Common myeloid progenitor, CD34-positive (primary cell): ENCODE measurements at places on chromosomes 3 and 15.

DNA sequence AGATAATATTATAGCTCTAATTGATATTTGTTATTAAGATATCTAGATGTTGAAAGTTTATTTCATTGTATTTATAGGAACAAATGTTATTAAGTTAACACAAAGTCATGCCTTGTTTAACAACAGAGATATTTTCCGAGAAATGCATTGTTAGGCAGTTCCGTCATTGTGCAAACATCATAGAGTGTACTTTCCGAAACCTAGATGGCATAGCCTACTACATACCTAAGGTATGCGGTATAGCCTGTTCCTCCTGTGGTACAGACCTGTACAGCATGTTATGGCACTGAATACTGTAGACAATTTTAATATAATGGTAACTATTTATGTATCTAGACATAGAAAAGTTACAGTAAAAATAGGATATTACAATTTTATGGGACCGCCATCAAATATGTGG lies 114.3 kb downstream of the NAALADL2 start:
- H3K27me3 ChIP-seq = no peaks in the 10 kb centered on the region
- no peak overlapping the region for H3K4me3 ChIP-seq
- H3K27ac ChIP-seq = no peak overlapping the region

DNA sequence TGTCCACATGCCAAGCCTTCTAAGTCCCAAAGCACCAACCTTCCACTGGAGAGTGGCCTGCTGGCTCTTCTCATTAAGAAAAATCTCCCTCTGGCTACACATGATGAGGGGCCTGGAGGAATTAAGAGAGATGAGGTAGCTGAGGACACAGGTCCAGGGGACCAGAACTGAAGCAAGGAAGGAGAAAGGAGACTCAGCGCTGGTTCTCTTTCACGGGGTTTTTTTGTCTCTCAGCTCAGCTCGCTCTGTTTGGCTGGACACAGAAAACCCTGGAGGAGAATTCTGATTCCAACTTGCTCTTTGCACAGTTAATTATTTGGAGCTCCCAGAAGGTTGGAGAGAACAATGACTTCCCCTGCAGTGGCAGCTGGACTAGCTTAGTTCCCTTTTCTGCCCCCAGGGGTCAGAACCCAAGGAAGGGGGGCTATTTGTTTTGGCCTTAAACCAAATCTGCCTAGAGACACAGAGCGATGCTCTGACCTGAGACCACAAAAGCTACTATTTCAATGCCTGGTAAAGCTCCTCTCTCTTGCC lies 507.6 kb downstream of the FHIT start:
- H3K27ac ChIP-seq = no peak overlapping the region
- H3K4me1 ChIP-seq = peaks cover 15% of the 10 kb centered on the region
- H3K27me3 ChIP-seq = no peaks in the 10 kb centered on the region

- H3K36me3 ChIP-seq = no peaks in the 10 kb centered on the region
- H3K4me1 ChIP-seq = no peaks in the 10 kb centered on the region
- no peak for DNase-seq
- H3K27me3 ChIP-seq = no peaks in the 10 kb centered on the region
- H3K27ac ChIP-seq = no peak overlapping the region
- H3K4me3 ChIP-seq = no peak overlapping the region
Measured at GRCh38 chr3:11204697-11205348, 50.5 kb downstream of the HRH1 start.

DNA sequence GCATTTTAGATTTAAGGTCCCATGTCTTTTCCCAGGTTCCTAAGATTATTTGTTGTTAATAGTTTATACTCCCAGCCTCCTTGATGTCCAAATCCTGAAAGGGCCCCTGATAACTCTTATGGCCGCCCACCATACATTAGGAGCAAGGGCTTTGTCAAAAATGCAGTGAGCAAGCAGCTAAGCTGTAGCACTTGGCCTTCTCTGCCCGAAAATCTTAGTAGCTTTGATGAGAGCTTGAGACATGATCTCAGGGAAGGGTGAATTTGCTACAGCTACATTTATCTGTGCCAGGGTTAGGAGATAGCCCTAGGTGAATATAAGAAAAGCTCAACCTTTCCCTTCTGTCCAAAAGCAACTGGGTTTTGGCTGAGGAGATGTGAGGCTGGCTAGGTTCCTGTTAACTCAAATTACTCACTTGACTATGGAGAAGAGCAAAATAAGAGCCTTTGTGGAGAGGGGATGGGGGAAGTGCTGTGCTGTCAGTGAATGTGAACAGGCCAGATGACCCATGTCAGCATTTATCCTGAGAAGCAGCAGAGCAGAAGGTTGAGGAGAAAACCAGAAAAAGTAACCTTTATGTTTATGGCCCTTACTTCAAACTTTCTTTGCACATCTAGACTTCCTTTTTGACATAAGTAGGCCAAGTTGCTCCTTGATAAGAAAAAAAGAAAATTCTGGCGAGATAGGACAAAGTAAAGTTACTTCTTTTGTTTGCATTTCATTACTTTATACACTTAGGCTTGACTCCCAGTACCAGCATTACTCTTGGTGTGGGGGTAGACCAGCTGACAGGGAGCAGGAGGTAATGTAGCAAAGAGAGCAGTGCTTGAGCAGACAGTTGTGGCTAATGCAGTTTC lies 21.1 kb downstream of the MAPK6 start:
- H3K27me3 ChIP-seq = no peaks in the 10 kb centered on the region
- peaks cover 4% of the 10 kb centered on the region for H3K4me1 ChIP-seq
- DNase-seq = peak; percentile 29
- H3K4me3 ChIP-seq = no peak overlapping the region
- H3K27ac ChIP-seq = peak overlapping the region; percentile 39
- H3K36me3 ChIP-seq = no peaks in the 10 kb centered on the region

DNA sequence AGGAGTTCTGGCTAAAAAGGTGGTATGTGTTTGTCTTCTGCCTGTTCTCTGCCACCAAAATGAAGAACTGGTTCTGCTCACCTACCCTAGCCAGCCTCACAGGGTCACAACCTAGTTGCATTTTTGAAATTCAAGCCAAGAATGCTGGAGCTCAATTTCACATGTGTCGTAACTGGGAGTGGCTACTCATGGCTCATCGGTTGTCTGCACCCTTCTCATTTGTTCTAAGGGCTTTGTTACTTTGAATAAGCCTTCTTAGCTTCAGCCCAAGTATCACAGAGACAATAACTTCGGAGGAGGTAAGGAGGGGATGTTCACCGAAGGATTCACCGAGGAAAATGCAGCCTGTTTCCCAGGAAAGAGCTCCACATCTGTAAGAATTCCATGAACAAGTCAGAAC lies 134.3 kb upstream of the RARB start:
- no peaks in the 10 kb centered on the region for H3K36me3 ChIP-seq
- H3K4me3 ChIP-seq = no peak overlapping the region
- no peaks in the 10 kb centered on the region for H3K4me1 ChIP-seq

DNA sequence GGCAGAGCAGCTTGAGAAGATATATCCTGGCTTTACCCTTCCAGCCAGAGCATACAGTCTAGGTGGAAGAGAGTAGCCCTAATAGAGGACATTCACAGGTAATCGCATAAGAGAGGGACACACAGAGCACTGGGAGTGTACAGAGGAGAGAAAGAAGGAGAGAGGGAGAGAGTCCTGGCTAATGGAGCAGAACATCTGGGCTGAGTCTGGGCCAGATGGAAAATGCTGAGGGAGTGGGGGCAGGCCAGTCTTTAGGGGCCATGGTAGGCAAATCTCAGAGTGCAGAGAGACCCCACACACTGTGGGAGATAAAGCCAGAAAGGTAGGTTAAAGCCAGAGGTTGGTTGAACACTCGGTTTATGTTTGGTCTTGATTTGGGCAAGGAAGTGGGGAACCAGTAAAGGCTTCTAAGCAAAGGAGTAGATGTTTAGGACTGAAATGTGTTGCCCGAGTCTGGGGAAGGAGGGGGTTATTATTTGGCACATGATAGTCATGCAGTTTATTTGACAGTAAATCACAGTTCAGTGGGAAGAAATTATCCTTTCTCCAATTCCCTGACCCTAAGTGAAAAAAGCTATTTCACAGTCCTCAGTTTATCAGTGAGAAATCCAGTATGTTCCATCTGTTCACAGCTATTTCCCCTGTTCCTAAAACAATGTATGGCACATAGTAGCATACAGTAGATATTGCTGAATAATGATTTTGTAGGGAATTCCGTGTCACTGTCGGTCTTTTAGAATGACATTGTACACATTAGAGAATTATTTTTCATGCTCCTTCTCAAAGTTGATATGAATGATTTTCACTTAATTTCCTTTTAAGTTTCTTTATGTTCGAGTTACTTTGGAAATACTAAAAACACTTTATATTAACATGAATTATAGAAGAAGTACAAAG lies 45.7 kb downstream of the PDHB start:
- H3K4me3 ChIP-seq = no peak overlapping the region
- H3K27me3 ChIP-seq = no peaks in the 10 kb centered on the region
- peak overlapping the region; percentile 36 for H3K27ac ChIP-seq

DNA sequence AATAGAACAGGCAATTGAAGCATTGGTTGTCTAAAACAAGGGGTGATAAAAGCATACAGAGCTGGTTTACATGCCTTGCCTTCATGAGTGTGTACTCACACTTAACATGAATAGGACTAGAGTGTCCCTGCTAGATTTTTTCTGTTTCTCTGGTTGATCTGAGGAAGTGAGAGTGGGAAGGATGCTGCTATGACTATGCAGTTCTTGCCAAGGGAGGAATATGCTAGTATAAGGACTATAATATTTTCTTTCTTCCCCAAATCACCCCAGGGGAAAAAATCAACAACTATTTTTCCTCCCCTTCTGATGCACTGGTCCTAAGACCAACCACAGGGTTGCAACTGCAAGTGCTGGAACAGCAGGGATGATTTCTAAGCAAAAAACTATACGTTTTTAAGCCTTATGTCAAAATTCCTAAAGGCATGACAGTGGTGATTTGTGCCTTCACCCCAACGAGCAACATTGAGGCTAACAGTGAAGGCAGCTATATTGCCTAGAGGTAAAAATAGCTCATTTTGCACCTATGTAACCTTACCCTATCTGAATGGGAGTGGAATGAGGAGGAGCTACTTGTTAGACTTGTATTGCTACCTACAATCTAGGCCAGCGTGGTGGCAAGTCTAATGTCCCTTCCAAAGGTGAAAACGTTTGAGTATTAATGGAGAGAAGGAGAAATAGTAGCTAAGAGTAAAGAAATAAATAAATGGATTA lies 33.5 kb upstream of the USP8 start:
- H3K36me3 ChIP-seq = no peaks in the 10 kb centered on the region
- H3K4me3 ChIP-seq = no peak overlapping the region
- no peak overlapping the region for H3K27ac ChIP-seq
- no peaks in the 10 kb centered on the region for H3K27me3 ChIP-seq

DNA sequence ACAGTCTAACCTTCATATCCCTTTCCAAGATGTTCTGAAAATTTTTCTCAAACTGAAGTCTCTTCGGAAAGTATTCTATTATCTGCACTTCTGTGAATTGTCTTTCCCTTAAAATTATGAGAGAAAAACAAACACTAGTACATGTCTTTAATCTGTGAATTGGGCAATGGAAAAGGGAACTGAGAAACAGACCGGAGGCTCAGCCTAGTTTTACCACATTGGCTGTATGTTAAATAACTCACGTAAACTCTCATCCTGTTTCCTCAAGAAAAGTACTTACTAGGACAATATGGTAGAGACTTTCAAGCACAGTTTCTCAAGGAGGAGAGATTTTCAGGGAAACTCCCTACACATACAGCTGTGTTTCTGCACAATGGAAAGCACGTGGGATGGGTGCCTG lies 982.2 kb upstream of the SEMA6D start:
- no peaks in the 10 kb centered on the region for H3K27me3 ChIP-seq
- H3K4me1 ChIP-seq = no peaks in the 10 kb centered on the region
- H3K4me3 ChIP-seq = no peak overlapping the region
- no peak for DNase-seq
- H3K27ac ChIP-seq = no peak overlapping the region
- H3K36me3 ChIP-seq = no peaks in the 10 kb centered on the region

GRCh38 chr3:108396336-108396735 lies 100.0 kb downstream of the HHLA2 start:
- H3K27ac ChIP-seq = no peak overlapping the region
- no peak overlapping the region for H3K4me3 ChIP-seq
- peaks cover 4% of the 10 kb centered on the region for H3K4me1 ChIP-seq
- DNase-seq = no peak
- no peaks in the 10 kb centered on the region for H3K36me3 ChIP-seq

- no peak overlapping the region for H3K27ac ChIP-seq
- no peak for DNase-seq
- H3K36me3 ChIP-seq = no peaks in the 10 kb centered on the region
- no peak overlapping the region for H3K4me3 ChIP-seq
- no peaks in the 10 kb centered on the region for H3K27me3 ChIP-seq
Measured at GRCh38 chr3:106578911-106579310, 710.1 kb upstream of the CBLB start.

DNA sequence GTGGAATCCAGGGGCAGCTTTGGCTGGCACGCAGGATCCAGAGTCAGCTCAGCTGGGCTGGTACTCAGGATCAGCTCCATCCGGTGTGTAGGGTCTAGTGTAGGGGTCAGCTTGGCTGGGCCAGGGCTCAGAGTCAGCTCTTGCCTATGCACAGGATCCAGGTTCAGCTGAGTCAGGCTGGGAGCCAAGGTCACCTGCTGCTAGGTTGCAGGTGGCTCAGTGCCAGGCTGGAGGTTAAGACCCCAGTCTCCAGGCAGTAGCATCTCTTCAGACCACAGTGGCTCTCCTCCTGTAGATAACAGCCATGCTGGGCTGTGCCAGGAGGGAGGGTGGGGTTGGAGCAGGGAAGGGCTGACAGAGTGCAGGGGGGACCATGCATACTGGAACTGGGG lies 1.8 kb downstream of the HYAL3 start:
- H3K4me3 ChIP-seq = no peak overlapping the region
- H3K27ac ChIP-seq = no peak overlapping the region
- no peak for DNase-seq
- no peaks in the 10 kb centered on the region for H3K36me3 ChIP-seq

GRCh38 chr3:53238886-53239285 lies 16.9 kb downstream of the TKT start:
- peaks cover 39% of the 10 kb centered on the region for H3K36me3 ChIP-seq
- H3K27ac ChIP-seq = no peak overlapping the region
- no peaks in the 10 kb centered on the region for H3K4me1 ChIP-seq
- DNase-seq = no peak

DNA sequence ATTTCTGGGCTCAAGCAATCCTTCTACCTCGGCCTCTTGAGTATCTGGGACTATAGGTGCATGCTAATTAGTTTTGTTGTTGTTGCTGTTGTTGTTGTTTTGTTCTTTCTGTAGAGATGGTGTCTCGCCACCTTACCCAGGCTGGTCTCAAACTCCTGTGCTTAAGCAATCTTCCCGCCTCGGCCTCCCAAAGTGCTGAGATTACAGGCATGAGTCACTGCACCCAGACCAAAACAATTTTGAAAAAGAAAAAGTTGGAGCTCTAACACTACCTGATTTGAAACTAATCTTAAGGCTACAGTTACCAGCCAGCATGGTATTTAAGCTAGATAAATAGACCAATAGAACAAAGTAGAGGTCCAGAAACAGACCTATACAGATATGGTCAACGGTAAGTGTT lies 29.8 kb downstream of the KPNA1 start:
- H3K4me3 ChIP-seq = no peak overlapping the region
- no peaks in the 10 kb centered on the region for H3K36me3 ChIP-seq
- H3K27me3 ChIP-seq = no peaks in the 10 kb centered on the region
- no peak for DNase-seq
- H3K4me1 ChIP-seq = no peaks in the 10 kb centered on the region

DNA sequence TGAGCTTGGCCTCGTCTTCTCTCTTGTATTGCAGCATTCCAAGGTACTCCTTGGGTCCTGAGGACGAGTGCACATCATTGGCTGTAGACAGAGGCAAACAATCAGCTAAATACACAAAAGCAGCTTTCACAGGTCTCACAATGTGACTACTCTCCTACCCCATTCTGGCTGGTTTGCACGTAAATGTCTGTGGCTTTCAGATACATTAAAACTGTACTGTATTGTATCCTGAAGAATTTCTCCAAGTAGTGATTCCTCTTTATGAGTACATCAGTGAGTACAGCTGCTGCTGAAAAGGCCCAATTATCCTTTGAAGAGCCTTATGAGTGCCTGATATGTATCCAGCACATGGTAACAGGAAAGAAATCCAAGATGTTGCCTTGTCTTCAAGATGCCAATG lies 22.0 kb upstream of the GNB5 start:
- no peak for DNase-seq
- H3K36me3 ChIP-seq = peaks cover 40% of the 10 kb centered on the region
- H3K4me1 ChIP-seq = peaks cover 11% of the 10 kb centered on the region
- no peaks in the 10 kb centered on the region for H3K27me3 ChIP-seq
